Adipose tissue (tissue), 3 donors: ENCODE measurements at places on chromosomes 3 and 15. TPM values are rescaled to one million over a fixed set of nuclear protein-coding genes. Genes with fewer than 3 reads are reported as not detected.

AQP9 gene
- polyA plus RNA-seq, result 0.69 TPM

SMARCC1 gene
- polyA plus RNA-seq, result 21.3 TPM

SLITRK3 gene
- polyA plus RNA-seq, result not detected

DUOX1 gene
- 0.34 TPM for polyA plus RNA-seq

TAGLN3 gene
- not detected for polyA plus RNA-seq

B3GALNT1 gene
- 2.4 TPM for polyA plus RNA-seq
